ENCODE measurements at places on chromosomes 5 and 9.
A peak's percentile ranks its signal among the peaks of the same experiment; 100 is the strongest.

- DNase-seq, result no peak
Measured at GRCh38 chr9:128097543-128098296, 29.7 kb downstream of the SLC25A25 start.

GRCh38 chr5:57666582-57666981 lies 184.0 kb upstream of the ACTBL2 start:
- DNase-seq, result no peak

- DNase-seq, result peak; percentile 33
Measured at GRCh38 chr5:109656829-109657228, 32.9 kb upstream of the MAN2A1 start.

- DNase-seq, result no peak
Measured at GRCh38 chr9:35105571-35106342, 2.8 kb upstream of the STOML2 start.

DNA sequence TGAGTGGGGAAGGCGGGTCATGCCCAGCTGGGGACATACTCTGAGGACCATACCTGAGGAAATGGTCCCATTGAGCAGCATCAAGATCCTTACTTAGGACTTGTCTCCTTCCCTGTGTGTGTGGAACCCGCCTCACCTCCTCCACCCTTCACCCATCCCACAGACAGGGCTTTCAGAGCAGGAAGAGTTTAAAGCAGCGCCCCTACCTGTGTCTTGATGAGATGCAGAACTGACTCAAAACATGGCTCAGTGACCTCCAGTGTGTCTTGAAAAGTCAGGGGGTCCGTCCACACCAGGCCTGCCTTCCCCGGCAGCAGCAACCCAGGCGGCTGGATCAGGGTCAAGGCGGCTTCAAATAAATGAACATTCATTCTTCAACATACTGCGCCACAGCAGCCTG lies 38.4 kb downstream of the PLAC8L1 start:
- DNase-seq, result no peak

- no peak for DNase-seq
Measured at GRCh38 chr9:35729700-35730485, 2.1 kb downstream of the TLN1 start.

DNA sequence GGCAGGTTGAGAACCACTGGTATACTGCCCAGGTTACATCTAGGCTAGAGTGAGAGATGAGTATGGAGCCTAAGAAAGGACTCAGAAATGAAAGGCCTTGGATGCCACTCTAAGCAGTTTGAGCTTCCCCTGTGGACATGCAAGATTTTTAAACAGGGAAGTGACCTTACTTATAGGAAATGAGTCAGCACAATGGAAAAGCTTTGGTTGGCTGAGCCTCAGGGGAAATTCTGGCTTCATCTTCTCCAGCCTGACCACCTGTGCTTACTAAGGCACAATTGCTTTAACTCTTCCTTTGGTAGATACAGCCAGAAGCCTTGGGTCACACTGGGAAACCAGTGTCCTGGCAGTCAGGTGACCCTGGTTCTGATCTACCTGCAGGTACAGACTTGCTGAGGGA lies 380.2 kb upstream of the ZNF462 start:
- no peak for DNase-seq

GRCh38 chr5:85670417-85670816 lies 947.3 kb upstream of the COX7C start:
- DNase-seq, result no peak

GRCh38 chr5:132115375-132115774 lies 41.8 kb downstream of the CSF2 start:
- DNase-seq, result no peak

GRCh38 chr5:160493806-160494338 lies 72.2 kb downstream of the PTTG1 start:
- DNase-seq, result no peak

- DNase-seq, result no peak
Measured at GRCh38 chr5:27311544-27311943, 273.2 kb upstream of the CDH9 start.

DNA sequence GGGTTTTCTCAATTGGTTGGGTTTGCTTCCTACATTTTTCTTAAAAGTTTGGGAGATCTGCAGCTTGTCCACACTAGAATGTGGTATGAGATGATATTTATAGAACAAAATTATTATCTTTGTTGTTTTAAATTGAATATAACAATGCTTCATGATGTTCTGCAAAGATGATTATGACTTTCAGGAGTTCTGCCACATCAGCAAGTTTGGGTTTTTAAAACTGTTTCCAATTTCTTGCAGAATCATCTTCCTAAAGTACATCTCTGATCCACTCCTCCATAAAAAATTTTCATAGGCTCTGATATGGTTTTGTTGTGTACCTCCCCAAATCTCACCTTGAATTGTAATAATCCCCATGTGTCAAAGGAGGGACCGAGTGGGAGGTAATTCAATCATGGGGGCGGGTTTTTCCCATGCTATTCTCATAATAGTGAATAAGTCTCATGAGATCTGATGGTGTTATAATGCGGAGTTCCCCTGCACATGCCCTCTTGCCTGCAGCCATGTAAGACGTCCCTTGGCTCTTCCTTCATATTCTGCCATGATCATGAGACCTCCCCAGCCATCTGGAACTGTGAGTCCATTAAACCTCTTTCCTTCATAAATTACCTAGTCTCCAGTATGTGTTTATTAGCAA lies 119.1 kb upstream of the PTGER4 start:
- DNase-seq, result no peak

DNA sequence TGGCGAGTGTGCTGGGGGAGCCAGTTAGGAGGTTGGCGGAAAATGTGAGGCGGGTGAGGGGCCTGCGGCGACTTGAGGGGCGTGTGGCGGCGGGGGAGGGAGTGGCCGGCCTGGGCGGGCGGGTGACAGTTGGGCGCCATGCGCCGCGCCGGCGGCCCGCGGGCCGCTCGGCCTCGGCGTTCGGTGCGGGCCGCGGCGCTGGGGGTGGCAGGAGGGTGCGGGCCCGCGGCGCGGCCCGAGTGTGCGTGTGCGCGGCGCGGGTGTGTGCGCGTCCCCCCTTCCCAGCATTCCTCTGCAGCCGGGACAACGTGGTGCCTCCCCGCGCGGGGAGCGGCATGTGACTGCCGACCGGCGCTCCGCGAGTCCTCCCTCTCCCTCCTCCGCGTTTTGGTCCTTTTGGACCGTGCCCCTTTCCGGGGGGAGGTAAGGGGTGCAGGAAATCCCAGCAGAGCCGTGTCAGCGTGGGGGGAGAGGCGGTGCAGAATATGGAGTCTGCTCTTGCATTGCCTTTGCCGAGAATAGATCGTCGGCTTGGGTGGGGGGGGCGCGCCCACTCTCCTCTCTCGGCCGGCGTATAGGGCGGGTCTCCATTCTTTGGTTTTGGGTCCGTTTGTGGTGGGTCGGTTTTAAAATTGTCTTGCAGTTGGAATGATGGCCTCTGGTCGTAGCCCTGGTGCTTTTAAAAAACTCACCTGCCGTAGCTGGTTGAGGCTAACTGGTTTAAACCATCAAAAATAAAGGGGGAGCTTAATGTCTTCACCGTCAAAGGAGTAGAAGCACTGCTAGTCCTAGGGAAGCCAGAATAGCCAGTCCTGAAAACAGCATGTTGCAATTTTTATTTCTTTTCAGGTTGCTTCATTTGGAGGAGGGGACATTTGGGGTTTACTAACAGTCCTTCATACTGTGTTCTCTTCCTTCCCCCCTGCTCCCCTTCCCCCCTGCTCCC lies 2.0 kb downstream of the LARP1 start:
- peak; percentile 34 for DNase-seq

DNA sequence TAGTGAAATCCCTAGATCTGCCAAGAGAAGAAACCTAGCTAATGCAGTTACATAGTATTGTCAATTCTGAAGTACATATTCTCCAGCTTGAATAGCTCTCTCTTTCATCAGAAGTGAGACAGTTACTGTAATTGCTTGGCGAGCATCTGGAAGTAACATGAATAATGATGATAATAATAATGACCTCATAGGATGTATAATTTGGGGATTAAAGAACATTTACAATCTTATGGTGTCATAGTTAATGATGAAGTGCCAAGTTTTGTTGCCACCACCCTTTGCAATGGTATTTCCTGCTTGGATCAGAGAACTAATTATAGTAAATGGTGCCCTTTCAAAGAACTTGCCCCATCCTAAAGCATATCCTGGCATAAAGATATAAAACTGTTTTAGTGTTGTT lies 201.4 kb downstream of the ADAMTSL1 start:
- no peak for DNase-seq

- no peak for DNase-seq
Measured at GRCh38 chr5:81068063-81068462, 107.9 kb downstream of the RASGRF2 start.

DNA sequence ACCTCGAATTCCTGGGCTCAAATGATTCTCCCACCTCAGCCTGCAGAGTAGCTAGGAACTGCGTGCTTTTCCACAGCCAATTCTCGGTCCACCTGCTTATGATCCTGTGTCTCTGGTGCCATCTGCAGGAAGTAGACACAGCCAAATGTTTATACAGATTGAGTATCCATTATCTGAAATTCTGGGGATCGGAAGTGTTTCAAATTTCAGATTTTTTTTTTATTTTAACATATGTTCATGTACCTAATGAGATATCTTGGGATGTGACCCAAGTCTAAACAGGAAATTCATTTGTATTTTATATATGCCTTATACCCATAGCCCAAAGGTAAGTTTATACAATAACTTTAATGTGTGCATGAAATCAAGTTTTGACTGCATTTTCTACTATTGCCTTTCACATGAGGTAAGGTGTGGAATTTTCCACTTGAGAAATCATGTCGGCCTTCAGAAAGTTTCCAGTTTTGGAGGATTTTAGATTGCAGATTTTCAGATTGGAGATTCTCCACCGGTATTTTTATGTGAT lies 89.5 kb downstream of the ESM1 start:
- DNase-seq, result no peak

- no peak for DNase-seq
Measured at GRCh38 chr5:134758176-134758503, 439 bp upstream of the DDX46 start.

- DNase-seq, result no peak
Measured at GRCh38 chr9:71509054-71509453, 259.3 kb downstream of the CEMIP2 start.

All from effector CD4-positive, alpha-beta T cell (primary cell).